ENCODE measurements at places on chromosomes 6 and 20.

GRCh38 chr6:154520280-154520679 is 9.8 kb upstream of the CNKSR3 start:
- DNase-seq: no peak

GRCh38 chr6:130858498-130859160 is 31.4 kb downstream of the SMLR1 start:
- DNase-seq: no peak

- no peak for DNase-seq
These were observed 112.9 kb downstream of the JARID2 start for GRCh38 chr6:15358579-15359327.

GRCh38 chr6:150685860-150686259 is 86.2 kb downstream of the PLEKHG1 start:
- no peak for DNase-seq

GRCh38 chr20:11271920-11272594 is 598.3 kb upstream of the JAG1 start:
- no peak for DNase-seq

DNA sequence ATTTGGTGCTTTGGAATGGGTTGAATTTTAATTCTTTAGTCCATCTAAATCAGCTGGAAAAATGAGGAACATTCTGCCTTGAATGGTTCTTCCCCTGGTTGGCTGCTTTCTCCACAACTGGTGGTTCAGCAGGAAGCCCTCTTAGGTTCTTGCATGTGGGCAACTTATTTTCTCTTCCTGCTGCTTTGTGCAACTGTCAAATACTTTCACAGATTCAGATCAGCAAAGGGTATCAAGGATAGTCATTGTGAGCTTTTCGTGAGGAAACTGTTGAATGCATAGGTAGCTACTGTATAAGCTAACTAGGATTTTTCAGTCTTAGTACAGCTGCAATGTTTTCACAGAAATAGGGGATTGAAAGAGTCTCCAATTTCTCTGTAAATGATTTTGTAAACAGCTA is 72.9 kb upstream of the MRAP2 start:
- no peak for DNase-seq

- DNase-seq: no peak
These were observed 202.8 kb upstream of the CST7 start for GRCh38 chr20:24746351-24746685.

DNA sequence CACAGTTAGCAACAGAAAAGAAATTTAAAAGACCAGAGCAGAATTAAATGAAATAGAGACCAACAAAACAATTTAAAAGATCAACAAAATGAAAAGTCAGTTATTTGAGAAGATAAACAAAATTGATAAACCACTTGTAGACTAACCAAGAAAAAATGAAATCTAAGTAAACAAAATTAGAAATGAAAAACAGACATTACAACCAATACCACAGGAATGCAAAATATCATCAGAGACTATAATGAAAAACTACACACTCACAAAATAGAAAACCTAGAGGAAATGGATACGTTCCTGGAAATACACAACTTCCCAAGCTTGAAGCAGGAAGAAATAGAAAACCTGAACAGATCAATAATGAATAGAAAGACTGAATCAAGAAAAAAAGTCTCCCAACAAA is 97.8 kb downstream of the WDR27 start:
- no peak for DNase-seq

DNA sequence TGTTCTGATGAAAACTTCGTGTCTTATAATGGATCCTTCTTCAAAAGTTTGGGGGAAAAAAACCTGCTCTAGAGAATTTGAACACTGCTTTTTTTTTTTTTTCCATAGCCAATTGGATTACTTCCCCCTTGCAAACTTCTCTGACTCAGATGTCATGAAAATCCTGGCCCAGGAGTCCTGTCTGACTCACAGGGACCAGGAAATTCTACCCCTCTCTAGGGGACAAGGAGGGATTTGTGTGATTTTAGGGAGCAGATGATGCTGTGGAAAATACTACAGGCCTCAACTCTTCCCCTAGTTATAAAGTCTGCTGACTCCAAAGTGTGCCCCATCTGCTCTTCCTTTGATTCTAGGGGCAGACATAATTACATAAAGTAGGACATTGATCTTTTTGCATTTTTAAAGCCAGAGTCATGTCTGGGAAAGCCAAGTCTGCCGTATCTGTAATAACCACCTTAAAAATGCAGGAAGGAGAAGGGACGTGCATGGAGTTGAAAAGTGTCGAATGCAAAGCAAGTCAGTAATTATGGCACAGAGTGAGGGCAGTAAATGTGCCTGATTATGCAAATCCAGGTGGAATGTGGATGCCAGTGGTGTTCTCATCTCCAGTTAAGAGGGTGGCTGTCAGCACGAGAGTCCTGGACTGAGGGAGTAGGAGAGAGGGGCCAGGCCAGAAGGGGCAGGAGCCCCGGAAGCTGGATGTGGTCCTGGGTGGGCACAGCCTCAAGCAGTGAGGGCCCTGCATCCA is 144.3 kb upstream of the SULF2 start:
- no peak for DNase-seq
